ENCODE measurements at places on chromosomes 12 and 14.

- DNase-seq: no peak
These were observed 69.7 kb downstream of the TSPAN11 start for GRCh38 chr12:30996255-30996654.

DNA sequence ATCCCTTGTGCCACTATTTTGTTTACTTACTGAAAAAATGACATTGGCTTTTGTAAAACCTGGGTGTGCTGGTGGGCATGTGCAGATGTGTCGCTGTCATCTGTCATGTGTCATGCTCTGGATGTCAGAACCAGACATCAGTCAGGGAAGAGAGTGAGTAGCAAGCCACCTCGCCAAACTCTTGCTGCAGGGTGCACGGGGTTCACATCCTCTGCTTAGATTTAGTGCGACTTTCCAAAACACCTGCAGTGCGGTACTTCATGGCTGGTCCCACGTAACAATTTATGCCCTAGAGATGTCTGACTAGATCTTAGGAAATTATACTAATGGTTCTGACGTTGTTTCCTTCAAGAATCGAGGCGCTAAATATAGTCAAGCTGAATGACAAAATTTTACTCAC is 106.7 kb downstream of the CRADD start:
- DNase-seq: no peak

DNA sequence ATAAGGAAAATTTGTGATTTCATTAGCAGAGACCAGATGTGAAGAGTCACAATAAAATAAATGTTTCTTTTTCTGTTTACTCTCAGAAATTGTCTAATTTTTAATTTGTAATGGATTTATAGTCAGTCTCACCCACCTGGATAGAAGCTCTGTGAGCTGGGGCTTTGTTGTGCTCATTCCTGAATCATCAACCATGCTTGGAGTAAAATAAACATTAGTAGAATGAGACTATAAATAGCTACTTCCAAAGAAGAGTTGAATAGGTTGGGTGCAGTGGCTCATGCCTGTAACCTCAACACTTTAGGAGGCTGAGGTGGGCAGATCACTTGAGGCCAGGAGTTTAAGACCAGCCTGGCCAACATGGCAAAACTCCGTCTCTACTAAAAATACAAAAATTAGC is 185.3 kb upstream of the FBXO33 start:
- DNase-seq: no peak

- DNase-seq: no peak
These were observed at the start of gene NEUROD4 for GRCh38 chr12:55019784-55020183. NEUROD4 (plus strand) TSS chr12:55019974; CDS start chr12:55026440, 6,466 bp downstream.

- DNase-seq: no peak
These were observed 1.9 kb downstream of the CMTM5 start for GRCh38 chr14:23378612-23379220.

Measured in SIG-M5 (cell line).